ENCODE measurements at places on chromosomes 2 and 18.

DNA sequence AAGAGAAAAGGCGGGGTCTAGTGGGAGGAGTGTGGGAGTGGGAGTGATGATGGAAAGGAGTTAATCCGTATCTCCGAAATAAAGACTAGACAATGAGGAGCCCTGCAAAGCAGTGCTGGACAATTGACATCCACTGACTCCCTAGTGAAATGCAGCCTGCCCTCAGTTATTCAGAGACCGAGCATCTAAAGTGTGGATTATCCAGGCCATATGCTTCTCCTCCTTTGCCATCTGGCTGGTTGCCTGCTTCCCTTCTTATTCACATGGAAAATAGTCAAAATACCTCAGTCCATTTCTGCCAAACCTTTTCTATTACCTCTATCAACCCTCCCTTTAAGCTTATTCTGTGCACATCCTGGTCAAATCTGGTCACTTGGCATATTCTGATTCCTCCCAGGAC, 288.8 kb upstream of the SIX3 start:
- peak; percentile 75 for DNase-seq

GRCh38 chr2:209653134-209653533, 118.5 kb upstream of the UNC80 start:
- DNase-seq = no peak

DNA sequence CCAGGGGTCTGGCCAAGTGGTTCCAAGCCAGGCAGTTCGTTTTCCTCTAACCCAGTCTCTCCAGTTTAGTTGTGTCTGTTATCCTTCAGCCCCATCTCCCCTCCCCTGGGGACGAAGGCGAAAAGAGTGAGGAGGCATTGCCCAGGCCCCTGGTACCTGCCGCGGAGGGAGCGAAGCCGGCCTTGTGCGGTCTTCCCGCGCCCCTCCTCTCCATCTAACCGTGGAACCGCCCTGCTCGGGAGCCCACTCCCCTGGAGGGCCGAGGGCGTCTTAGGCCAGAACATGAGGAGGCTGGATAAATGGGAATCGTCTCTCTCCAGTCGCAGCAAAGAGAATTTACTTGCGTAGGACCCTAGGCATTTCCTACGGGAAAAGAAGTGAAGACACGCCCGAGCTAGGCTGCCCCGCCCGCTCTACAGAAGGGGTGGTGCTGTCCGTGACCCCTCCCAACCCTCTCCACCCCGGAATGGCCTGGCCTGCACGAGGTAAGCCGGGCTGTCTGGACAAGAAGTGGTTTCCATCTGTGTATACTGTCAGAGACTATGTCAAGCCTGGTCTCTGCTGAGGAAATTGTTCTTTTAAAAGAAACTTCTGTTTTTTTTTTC, 156.2 kb downstream of the MIB1 start:
- no peak for DNase-seq

DNA sequence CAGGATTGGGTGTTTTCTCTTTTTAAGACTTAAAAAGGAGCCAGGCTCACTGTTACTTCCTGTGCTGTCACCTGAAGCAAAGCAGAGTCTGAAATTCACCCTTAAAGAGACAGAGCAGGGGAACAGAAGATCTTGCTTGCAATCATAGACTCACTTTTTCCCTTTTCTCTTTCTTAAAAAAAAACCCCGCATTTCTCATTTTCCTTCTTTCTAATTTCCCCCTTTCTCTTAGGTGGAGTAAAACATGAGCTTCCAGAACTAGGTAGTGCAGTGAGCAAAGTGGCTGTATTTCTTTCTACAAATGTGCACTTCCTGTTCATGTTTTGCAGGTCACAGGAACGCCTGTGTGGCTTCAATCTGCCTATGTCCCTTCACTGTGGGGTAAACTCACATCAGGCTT, 381.2 kb downstream of the LPIN1 start:
- no peak for DNase-seq

DNA sequence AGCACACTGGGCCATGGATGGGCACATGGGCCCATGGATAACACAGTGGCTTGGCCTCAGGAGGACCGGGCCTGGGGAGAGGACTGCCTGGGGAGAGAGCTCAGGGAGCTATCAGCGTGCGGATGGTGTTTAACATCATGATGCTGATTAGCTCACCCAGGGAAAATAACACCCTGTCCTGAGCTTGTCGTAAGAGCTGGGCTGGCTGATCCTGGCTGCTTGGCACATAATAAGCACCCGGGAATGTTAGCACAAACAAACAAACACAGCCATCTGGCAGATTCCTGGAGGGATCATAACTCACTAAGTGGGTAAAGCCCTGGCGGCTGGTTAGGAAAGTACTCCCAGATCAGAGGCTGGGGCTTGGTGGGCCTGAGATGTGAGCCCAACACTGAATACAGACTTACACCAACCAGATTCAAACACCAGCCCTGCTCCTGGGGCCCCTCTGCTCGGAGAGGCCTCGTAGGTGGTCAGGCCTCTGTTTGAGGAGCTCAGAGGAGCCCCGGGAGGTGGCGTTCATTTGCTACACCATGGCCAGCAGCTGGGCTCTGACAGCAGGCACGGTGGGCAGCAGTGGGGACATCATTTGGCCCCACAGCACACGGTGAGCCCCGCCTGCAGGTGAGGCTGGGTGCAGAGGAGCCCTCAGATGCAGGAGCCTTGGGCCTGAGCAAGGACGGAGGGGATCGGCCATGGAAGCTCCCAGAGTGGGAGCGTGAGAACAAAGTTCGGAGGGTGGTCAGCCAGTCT, 193.4 kb upstream of the HDAC4 start:
- no peak for DNase-seq

Measured in right lung (tissue), 10 donors.